ENCODE measurements at places on chromosomes 7 and 10.

GRCh38 chr10:130177250-130177649, 41.1 kb downstream of the GLRX3 start:
- DNase-seq: no peak

GRCh38 chr7:45881759-45882464, 6.4 kb upstream of the IGFBP1 start:
- DNase-seq: no peak

DNA sequence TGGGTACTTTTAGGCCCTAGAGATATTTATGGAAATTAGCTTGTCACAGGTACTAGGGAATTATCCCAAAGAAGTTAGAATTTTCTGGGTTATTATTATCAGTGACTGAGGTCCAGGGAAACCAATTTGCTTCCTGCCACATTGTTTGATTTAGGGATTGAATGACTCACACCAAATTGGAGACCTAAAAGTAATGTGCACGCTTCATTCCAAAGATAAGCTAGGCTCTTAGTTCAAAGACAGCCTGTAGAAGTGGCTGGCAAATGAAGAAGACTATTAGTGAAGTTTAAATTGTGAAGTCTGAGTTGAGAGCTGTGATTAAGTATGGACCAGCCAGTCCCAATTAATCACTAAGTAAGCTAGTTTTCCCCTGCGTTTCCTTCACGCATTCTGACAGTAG, 188.1 kb upstream of the MYO3A start:
- no peak for DNase-seq

DNA sequence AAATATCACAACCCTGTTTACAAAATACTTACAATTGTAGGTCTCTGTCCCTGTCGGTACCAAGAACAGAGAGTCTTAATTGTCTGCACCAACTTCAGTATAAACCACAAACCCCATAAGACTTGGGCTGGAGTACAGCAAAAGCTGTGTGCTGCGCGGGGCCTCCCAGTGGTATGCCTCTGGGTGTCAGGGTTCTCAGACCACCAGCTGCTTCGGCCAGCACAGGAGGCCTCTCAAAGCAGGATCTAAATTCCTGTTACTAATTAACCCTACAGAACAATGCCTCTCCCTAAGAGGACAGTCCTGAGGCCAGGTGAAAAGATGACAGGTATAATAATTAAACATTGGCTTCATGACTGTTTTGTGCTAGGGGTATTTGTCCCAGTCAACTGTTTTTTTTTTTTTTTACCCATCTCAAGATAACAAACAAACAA, 957 bp upstream of the SVIL start:
- no peak for DNase-seq

- no peak for DNase-seq
Measured at GRCh38 chr10:89853781-89854191, 152.4 kb downstream of the KIF20B start.

GRCh38 chr7:95776561-95777185, 4.3 kb downstream of the DYNC1I1 start:
- DNase-seq: no peak

DNA sequence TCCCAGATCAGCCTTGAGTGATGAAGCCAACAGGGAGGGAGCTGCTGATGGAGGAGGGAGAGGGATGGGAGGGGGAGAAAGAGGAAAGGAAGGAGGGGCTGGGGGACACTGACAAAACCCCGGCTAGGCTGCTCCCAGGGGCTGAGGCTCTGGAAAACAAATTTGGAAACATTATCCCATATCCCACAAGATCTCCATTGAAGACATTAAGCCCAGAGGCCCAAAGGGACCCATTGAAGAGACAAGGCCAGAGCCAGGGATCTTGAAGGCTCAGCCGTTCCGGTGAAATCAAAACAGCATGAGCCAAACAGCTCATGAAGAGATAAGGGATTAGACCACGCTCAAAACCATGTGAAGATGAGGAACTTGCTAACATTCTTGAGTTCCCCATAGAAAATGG, 184.3 kb upstream of the ITGB1 start:
- no peak for DNase-seq

DNA sequence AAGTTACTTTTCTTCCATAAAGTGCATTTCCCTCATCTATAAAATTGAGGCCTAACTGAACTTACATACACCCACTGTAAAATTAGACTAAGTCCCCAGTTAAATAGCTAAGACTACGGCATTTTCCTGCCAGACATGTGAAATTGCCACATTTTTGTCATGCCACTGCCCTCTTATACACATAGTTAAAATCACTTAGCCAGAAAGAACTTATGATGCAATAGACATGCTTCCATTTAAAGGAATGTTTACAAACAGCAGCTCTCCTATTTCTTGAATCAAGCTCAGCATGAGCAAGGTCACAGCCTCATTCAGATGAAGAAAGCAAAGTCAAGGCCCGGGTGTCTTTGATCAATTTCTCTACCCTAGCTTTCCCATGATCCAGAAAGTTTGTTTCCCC, 175.7 kb downstream of the LRRN3 start:
- DNase-seq: no peak

- DNase-seq: no peak
Measured at GRCh38 chr10:104351919-104352318, 1.7 kb upstream of the CFAP58 start.

DNA sequence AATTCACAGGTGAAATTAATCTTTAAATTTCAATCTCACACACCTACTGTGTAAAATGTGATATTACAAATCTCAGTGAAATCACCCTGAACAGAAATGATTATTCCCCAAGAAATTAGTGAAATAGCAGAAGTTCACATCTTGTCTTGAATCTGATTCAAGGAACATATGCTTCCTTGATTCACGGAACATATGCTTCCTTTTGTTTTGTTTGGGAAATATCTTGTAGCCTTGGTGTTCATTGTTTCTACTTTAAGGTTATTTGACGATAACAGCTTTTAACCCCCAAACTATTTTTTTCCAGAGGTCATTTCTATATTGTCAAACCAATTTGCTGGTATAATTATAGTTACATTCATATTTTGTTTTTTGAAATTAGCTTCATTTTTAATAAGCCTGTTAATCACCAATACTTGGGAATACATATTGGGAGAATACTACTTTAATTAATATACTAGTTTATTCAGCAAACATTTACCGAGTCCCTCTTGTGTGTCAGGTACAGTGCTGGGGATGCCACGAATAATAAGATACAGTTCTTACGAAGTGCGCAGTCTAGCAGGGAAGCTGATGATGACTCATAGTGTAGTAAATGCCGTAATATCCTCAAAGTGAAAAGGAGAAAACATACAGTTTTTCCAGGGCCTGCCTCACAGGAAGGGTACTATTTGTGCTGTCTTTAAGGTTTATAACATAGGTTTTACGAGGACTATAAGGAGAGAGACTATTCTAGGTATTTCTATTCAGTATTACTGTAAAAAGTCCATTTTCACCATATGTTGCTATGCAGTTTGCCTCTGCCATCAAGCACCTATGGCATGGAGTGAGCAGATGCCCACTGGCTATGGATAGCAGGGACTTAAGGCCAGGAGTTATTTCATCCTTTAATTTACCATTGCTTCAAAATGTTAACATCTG, 32.5 kb downstream of the PRKAR2B start:
- no peak for DNase-seq

- no peak for DNase-seq
Measured at GRCh38 chr7:12596225-12596790, 25.8 kb downstream of the SCIN start.

DNA sequence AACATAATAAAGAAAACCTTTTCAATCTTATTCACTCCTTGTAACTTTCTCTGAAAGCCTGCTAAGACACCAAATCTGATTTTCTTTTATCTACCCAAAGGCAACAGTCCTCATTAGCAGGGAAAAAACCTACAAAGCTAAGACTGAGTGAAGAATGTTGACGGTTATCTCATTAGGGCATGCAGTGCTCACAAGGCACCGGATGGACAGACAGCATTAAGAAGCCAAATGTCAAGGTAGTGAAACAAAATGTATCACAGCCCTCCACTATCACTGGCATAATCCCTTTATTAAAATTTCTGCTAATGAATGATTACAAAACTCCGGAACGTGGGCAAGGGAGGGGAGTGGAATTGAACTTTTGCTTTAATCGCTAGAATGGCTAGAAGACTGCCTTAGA, 442.8 kb downstream of the NEBL start:
- DNase-seq: no peak

- DNase-seq: no peak
Measured at GRCh38 chr7:40014376-40014775, 64.3 kb downstream of the CDK13 start.

DNA sequence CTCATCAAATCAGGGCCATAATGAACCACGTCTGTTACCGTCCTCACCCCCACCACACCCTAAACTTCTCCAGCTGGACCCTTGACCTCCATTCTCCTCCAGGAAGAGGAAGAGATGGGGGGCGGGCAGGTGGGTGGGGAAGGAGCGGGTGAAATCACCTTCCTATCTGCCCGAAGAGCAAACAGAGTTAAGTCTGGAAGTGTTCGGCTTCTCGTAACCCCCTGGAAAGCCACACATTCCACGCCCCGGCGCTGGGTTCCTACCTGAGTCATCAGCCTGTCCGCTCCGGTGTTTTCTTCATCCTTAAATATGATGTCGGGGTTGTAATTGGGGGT, 736 bp downstream of the SHH start:
- DNase-seq: no peak

GRCh38 chr7:73770002-73770859, at the start of gene CLDN3:
TSS of gene CLDN3 (minus strand) at chr7:73770270. CDS start at chr7:73770049, 221 bp downstream.
- DNase-seq: no peak

DNA sequence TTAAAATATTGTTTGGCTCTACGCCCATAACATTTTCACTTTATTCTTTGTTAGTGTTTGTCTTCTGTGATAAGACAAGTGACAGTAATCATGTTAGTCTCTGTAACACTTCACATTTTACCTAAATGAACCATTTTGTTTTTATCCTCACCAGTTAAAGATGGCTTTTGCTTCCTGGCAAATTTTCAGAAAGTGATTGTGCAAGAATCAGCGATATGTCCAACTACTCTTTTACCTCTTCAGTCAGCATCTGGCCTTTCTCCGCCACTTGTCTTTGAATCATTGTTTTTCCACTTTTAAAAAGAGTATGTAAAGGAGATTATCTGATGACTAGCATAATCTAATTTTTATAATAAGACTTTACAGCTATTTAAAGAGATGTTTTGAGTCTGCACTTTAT, 3.5 kb downstream of the DGKB start:
- DNase-seq: no peak

DNA sequence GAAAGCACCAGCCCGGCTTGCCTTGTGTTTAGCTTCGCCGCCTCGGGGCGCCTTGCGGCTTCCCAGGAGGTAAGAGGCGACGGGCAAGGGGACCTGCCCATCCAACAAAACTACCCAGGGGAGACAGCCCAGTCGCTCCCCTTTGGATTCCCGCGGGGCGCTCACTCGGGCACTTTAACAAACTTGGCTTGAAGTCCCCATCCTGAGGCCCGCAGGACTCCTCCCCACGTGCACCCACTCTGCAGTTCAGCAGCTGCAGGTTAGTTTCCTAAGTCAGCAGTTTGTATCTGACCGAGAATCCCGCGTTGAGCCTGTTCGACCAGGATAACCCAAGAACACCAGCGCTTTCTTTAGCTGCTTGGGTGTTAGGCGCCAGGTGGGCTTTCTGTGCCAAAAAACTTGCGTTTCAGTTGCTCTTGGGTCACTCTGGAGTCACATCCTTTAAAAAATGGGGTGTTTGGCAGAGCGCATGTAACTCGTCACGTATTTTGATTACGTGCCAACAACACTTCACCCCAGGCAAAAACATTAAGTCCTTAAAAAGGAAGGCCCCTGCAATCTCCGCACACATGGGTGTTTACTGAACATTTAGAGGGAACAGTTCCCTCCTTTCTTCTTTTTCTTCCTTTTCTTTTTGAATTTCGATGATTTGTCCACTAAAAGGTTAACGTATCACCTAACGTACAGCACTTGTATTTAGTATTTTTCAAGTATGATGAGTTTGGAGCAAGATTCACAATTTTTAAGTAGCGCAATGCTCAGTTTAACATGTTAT, 876 bp downstream of the DNAH11 start:
- no peak for DNase-seq

DNA sequence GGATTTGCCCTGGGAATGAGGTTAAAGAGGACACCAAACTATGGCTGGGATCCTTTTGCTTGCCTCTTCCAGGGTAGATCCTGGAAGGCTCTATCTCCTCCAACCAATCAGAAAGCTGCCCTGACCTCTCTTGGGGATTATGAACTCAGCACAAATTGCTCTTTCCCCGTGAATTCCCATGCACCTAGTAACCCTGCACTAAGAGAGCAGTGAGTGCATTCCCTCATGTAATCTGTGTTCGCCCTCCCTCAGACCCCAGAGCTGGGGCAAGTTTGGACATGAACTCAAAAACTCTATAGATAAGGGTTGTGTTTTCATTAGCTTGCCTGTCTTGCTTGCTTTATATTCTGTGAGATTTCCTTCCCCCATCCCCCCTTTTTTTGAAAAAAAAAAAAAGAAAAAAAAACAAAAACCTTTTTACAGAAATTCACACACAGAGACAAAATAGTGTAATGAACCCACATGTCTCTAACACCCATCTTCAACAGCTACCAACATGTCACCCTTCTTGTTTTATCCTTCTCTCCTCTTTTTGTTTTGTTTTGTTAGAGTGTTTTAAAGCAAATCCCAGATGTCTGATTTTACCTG, 225.5 kb upstream of the TCF7L2 start:
- DNase-seq: no peak

- no peak for DNase-seq
Measured at GRCh38 chr10:30987463-30987862, 44.2 kb downstream of the ZNF438 start.

GRCh38 chr7:151448261-151449252, 8.6 kb upstream of the CRYGN start:
- DNase-seq: peak; percentile 63

DNA sequence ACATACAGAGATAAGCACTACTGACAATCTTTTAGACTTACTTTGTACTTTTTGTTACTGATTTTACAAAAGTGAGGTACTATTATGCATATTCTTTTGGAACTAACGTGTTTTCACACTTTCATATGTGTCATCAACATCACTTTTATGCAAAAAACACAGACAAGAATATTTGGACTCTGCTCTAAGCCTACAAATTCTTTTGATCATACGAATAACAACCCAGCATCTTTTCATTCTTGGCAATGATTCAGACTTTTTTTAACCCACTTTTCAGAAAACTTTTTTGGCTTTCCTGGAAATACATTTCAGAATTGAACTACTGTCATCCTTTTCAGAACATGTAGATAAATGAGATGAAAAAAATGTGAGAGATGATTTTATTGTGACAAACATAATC, 30.2 kb downstream of the USP6NL start:
- no peak for DNase-seq

GRCh38 chr7:50211130-50212015, 93.1 kb upstream of the IKZF1 start:
- DNase-seq: no peak

DNA sequence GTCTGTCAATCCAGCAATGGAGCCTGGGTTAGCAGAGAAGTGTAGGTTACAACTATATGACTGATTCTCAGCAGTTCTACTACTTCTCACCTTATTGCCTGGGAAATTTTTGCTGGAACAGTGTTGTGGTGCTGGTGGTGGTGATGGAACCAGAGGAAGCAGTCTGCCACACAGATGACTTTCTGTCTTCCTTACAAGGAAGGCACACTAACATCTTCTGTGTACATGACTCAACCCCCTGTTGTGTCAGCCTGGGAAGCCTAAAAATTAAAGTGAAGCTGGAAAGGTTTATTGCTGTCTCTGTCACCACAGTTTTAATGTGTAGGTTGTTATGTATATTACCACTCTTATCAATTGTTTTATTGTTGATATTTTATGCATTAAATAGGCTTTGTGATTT, 40.3 kb downstream of the ANKRD7 start:
- DNase-seq: no peak

All from activated T-helper 9 cell treated with anti-CD3 and anti-CD28 coated beads, Interleukin-2, amount 50 U/mL, for 16 hours (primary cell).